HT-29 (cell line): ENCODE measurements at places on chromosomes 5 and 9. TPM values are rescaled to one million over a fixed set of nuclear protein-coding genes. Genes with fewer than 3 reads are reported as not detected.
A peak's percentile ranks its signal among the peaks of the same experiment; 100 is the strongest.

IFNA2 gene
- total RNA-seq, result not detected in 2 replicates

GTF3C5 gene
- 136 and 159 TPM in 2 replicates for total RNA-seq

CAMK2A gene
- not detected in 2 replicates for total RNA-seq

EEIG1 gene
- total RNA-seq, result 36.0 and 45.3 TPM in 2 replicates

ESM1 gene
- not detected in 2 replicates for total RNA-seq

DNA sequence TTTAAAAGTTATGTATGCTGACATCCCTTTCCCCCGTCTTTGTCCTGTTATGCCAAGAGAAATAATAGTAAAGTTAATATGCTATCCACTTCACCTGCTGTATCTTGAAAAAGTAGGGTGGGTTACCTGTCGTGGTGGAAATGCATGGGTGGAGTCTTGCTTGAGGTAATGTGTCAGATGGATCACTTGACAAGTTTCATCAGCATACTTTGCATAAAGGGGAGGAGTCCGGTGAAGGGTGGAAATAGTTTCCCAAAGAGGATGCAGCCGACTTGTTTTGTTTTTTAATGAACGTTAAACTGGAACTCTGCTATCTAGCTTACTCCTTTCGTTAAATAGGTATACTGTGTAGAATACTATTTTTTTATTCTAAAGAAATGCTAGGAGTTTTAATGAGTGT lies 9.0 kb upstream of the DMRT3 start:
- DNase-seq, result no peak

GRCh38 chr5:53825016-53825415 lies 264.6 kb downstream of the NDUFS4 start:
- no peak for DNase-seq

- no peak for DNase-seq
Measured at GRCh38 chr9:110559869-110560268, 19.7 kb downstream of the SVEP1 start.

GRCh38 chr9:120913647-120914264 lies 12.8 kb downstream of the TRAF1 start:
- DNase-seq, result no peak

DNA sequence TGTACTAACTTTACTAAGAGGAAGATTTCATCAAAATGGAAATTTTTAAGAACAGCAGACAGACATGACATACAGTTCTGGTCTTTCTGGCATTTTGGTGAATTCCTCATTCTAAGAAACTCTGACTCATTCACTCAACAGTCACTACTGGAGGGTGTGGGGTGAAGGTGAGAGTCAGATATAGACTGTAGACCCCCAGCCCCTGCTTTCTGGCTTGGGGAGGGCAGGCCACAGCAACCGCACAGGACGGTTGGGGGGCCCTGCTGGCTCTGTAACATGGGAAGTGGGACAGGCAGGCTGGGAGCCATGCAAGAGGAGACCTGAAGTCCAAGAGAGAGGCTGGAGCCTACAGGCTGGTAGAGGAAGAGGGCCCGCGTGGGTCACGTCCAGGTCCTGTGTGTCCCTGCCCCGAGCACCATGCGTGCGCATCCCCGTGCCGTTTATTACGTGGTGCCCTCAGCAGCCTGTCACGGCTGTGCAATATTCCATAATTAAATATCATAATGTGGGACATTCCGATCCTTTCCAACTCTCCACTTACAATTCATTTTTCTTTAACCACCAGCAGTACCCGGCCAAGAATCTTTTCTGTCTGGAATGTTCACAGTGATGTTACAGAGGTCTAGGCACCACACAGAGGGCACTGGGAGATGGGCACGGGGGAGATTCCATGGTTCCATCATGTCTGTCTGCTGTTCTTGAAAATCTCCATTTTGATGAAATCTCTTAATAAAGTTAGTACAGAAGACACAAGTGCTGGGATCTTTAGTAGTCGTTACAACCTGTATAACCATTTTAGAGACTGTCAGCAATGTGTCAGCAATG lies 75.5 kb downstream of the SEMA4D start:
- no peak for DNase-seq

GRCh38 chr5:106121972-106122605 lies 1548.6 kb downstream of the EFNA5 start:
- DNase-seq, result no peak

- DNase-seq, result peak; percentile 72
Measured at GRCh38 chr5:141412854-141413539, at the start of gene PCDHGA10. Gene PCDHGA10, plus strand, starts transcription at chr5:141412987. Its CDS starts 189 bp downstream, at chr5:141413176.

GRCh38 chr5:133086366-133086875 lies 34.6 kb downstream of the HSPA4 start:
- no peak for DNase-seq

DNA sequence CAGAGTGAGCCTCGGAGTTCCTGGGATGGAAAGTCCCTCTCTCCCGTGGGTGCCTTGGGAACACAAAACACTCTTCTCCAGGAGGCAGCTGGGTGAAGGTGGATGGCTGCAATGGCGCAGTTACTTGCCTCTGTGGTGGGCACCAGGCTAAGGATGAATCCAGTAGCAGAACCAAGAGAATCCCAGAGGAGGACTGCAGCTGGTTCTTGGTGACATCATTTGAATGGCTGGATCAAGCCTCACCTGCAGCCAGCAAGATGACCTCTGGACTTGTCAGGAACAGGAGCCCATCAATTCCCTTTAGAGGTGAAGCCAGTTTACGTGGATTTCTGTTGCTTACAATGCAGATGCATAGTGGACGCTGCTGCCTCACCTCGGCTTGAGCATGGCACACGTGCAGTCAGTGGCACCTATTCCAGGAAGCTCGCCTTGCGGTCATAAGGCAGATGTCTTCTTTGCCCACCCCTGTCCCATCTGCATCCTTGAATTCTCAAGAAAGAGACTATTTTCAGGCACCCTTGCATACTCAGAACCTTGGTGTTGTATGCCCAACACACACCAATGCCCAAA lies 34.1 kb upstream of the ADAMTS2 start:
- DNase-seq, result no peak

DNA sequence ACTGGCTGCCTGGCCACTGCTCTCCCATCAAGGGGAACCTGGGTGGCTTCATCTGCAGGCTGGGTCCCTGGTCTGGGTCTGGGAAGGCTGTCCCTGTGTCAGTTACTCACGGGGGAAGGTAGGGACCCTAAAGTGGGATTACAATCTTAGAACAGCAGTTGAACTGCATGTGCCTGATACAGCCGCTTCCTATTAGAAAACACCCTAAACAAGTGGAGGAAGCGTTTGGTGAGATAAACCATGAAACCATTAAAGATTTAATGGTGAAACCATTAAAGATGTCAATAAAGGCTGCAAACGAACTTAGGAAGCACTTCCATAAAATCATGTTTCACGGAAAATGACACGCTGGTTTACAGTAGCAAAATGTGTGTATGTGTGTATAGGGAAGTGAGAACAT lies 2.5 kb upstream of the GFI1B start:
- no peak for DNase-seq

DNA sequence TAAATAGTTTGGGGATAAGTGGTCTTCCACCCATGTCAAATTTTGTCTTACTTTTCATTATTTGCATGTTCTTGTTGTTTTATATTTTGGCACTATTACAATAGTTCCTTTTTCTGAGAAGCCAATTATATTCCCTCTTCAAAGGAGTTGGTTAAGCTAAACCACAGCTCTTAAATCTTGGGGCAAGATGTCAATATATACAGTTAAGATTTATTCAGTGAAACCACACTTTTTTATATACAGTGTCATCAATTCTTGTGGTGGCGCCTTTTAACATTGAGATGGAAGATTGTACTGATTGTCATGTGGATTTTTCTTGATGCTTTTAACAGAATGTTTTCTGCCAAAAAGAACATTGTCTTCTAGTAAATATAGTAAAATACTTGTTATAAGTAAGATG lies 104.1 kb downstream of the MTREX start:
- no peak for DNase-seq

GRCh38 chr5:155905364-155905763 lies 421.6 kb upstream of the SGCD start:
- no peak for DNase-seq

GRCh38 chr5:149859746-149860145 lies 84.8 kb downstream of the PDE6A start:
- DNase-seq, result no peak

- no peak for DNase-seq
Measured at GRCh38 chr5:59543821-59544442, 349.6 kb downstream of the PDE4D start.
